ENCODE measurements at places on chromosomes 2 and 18.

GRCh38 chr2:167181134-167181533 is 292.9 kb downstream of the XIRP2 start:
- DNase-seq = no peak

GRCh38 chr2:172698041-172698863 is 37.4 kb upstream of the RAPGEF4 start:
- DNase-seq = no peak

DNA sequence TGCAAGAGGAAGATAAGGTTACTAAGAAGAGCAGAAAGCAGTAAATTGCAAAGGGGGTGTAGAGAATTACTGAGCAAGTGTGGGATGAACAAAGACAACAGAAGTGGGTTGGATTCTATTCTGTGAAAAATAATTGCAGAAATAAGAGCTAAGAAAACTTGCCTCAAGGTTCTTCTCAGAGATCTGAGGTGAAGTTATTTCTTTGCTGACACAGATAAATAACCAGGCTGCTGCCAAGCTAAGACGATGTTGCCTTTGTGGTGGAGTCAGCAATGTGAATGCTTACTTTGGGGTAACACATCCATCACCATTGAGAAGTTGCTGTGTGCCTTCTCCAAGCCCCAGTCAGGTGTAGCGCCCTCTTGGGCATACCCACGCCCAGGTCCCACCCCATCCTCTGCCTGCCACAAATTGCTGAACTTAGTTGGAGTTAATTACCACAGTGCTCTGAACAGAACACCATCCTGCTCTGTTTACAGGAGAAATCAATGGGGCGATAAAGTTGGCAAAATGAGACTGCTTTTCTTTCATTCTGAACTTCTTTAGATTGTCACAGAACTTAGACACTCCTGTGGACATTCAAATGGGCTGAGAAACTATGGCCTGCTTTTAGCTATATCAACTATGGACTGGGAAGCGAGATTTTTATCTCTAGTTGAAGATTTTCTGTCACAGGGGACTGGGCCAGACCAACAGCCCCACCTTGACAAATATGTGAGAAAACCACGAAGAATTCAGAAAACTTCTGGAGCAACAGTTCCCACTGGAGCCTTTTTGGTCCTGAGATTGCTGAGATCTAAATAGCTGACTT is 283.6 kb downstream of the TMX3 start:
- no peak for DNase-seq

DNA sequence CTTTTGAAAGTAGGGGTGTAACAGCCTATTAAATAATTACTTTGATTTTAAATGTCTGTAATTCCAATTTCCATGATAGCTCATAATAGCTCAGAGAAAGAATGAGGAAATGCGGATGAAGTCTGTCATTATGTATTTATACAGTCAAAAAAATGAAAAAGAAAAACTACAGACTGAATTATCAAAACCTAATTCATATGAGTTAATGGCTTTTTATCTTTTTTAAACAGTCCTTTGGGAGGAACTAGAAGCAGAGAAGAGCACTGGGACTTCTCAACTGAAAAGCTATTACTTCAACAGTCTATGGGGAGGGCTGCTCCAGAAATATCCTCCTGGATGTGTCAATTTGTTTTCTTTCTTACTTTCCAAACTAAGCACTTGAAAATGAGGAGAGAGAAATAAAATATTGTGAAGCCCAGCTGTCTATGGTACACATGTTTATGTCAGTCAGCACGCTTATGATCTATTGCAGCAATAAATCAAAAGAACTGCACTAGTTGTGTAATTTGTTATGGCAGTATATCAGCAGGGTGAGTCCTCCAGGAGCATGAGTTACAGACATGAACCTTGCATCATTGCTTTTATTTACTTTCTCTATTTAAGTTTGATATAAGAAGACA is 1550.2 kb downstream of the LRP1B start:
- DNase-seq = no peak

- no peak for DNase-seq
These were observed 50.1 kb downstream of the UBR3 start for GRCh38 chr2:169877398-169877797.
